ENCODE measurements at places on chromosomes 2 and 18.

GRCh38 chr2:132984731-132985130, 314.7 kb upstream of the LYPD1 start:
- no peak for DNase-seq

DNA sequence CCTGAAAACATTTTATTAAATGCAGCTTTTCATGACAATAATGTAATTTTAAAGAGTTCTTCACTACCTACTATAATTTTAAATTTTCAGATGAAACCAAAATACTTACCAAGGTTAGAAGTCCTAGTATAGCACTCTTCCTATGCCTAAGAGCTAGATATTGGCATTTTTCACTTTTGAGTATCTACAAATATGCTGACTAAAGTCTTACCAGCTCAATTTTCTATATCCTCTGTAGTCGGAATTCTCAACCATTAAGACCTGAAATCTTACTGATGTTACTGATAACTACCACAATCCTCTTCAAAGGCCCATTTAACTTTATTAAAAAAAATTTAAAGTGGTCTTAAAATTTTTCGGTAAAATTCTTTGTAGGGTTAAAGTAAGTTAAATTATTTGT, 32.0 kb downstream of the PREPL start:
- no peak for DNase-seq

DNA sequence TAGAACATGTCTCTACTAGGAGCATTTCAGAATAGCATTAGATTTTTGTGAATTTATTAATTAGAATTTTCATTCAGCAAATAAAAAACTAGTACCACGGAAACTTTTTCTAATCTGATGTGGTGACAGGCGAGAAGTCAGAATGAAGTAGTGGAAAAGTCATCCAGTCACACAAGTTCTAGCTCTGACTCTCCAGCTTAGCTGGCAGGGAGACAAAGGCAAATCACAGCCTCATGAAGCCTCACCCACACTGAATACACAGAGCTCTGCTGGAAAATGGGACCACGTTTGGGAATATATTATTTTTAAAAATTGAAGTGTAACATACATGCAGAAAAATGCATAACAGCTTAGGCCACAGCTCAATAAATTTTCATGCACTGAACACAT, 86.1 kb downstream of the L3MBTL4 start:
- DNase-seq: no peak

DNA sequence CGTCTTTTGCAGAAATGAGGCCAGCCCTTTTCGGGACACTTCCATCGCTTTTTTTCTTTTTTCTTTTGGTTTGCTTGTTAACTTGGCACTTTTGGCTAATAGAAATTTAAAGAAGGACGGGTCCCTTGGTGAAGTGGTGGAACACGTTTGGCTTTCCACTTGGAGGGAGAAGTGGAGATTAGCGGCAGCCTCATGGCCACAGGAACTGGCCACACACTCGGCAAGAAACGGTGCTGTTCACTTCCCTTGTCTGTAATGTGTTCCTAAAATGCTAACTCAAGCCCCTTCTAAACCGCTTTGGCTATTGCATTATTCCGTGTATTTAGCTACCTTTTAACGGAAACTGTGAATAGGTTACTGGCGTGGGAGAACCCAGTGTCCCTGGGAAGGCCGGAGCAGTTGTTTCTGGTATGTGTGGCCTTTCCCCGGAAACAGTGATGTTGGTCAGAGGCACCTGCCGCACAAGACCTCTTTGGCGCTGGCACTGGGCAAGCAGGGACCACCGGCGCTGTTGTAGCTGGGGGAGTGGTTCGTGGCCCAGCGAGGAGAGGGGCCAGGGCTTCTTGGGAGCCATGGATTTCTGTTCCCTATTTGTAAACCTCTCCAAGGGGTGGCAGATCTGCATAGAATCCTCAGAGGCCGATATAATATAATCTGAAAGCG, 981 bp downstream of the RAMP1 start:
- DNase-seq: no peak

- DNase-seq: no peak
These were observed 16.3 kb upstream of the ITGA4 start for GRCh38 chr2:181440919-181441318.

- DNase-seq: no peak
These were observed 352.0 kb upstream of the RAB6C start for GRCh38 chr2:129627437-129627836.

DNA sequence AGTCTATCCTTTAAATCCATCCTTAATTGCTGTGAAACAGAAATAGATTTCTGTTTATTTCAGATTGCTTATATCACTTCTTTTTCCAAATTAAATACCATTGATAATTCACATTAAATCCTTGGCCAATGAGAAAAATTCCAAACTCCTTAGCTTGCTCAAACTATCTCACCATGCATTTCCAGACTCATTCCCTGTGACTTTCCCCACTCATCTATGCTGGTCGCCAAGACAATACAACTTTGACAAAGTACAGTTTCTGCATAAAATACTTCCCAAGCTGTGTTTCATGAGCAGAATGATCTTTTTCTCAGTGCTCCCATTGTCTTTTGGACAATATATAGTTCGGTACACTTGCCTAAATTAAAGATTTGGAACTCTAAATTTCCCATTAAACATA, 575.6 kb downstream of the CPS1 start:
- DNase-seq: no peak

DNA sequence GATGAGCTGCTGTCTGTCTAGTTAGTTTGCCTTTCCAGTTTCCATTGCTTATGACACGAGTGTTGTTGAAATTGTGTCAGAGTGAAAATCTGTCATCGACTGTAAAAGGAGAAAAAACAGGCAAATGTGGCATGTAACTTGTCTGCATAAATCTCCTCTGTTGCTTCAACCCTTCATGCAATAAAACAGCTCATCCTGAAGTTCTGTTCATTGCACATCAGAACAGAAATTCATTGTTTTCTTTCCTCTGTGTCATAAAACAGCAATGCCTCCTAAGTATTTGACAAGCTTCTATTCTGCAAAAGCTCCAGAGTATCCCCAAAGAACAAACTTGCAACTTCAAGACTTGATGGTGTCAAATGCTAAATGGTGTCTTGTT, 432.1 kb downstream of the MEIS1 start:
- no peak for DNase-seq

DNA sequence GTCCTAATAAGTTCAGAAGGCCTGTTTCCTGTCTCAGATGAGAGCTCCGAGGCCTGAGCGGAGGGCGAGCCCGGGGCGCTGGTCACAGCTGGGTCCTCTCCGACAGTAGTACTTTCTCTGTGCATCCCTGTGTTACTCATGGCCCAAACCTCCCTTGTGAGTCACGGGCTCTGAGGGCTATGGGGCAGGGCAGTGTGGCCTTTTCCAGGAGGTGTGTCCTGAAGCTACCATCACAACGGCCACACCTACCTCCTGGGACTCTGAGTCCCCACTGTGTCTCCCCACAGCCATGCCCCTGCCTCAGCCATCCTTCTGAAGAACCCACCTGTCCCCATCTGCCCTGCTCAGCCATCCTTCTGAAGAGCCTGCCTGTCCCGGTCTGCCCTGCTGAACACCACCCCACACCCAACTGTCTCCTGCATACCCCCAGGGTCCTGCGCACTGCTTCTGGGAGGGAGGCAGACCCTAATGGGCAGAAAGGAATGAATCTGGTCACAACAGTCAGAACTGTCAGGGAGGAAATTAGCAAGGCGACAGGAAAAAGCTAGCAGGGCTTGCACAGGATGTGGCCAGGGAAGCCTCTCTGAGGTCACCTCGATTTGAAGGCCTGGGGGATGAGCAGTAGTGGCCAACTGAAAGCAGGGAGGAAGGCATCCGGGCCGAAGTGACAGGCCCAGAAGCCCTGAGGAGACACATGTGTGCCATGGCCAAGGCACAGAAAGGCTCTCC, 145.4 kb upstream of the RIOK3 start:
- DNase-seq: no peak
